T1000 (cell line): ENCODE measurements at places on chromosomes 5 and 9.

DNA sequence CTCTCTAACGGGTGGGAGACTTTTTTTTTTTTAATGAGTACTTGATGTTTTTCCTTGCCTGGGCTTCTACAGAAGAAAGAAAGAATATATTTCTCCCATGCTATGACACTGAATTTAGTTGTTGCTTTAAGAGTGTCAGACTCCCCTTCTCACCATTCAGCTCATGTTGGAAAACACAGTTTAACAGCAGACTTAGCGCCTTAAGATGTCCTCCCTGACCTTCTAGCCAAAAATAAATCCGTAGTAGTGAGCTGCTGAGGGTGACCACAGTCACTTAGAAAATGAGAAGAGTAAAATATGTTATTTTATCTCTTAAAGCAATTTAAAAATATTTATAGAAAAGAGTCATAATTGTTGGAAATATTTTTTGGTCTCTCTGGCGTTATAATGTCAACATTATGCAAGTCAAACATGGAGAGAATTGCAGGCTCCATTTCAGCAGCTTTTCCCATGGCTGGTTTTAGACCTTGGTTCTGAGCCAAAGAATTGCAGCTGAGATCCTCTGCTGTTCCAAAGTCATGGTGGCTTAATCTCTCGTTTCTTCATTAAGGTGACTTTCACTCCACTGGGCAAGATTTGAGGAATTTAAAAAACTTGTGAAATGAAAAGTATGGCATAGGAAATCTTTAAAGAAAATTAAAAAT is 143.5 kb downstream of the GHR start:
- DNase-seq = no peak

DNA sequence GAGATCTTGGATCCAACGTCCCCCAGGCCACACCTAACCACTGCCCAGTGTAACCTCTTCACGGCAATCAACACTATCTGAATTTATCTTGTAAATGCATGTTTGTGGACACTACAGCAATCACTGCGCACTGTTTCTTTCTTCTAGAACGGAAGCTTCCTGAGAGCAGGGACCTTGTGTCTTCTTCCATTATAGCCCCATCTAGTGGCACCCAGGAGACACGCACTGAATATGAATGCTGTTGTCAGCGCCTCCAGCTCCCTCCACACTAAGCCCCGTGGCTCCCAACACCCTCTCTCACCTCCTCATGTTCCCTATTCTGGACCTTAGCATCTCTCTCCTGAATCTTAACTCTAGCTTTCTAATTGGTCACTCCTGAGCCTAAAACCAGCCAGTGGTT is 72.7 kb downstream of the SMIM23 start:
- DNase-seq = no peak

- DNase-seq = no peak
Observed at GRCh38 chr5:174352681-174353080, 307.2 kb downstream of the NSG2 start.

- DNase-seq = peak; percentile 57
Observed at GRCh38 chr5:38556599-38557307, at the start of gene LIFR. TSS of gene LIFR (minus strand) at chr5:38556646. CDS start at chr5:38530647, 25,999 bp downstream.

DNA sequence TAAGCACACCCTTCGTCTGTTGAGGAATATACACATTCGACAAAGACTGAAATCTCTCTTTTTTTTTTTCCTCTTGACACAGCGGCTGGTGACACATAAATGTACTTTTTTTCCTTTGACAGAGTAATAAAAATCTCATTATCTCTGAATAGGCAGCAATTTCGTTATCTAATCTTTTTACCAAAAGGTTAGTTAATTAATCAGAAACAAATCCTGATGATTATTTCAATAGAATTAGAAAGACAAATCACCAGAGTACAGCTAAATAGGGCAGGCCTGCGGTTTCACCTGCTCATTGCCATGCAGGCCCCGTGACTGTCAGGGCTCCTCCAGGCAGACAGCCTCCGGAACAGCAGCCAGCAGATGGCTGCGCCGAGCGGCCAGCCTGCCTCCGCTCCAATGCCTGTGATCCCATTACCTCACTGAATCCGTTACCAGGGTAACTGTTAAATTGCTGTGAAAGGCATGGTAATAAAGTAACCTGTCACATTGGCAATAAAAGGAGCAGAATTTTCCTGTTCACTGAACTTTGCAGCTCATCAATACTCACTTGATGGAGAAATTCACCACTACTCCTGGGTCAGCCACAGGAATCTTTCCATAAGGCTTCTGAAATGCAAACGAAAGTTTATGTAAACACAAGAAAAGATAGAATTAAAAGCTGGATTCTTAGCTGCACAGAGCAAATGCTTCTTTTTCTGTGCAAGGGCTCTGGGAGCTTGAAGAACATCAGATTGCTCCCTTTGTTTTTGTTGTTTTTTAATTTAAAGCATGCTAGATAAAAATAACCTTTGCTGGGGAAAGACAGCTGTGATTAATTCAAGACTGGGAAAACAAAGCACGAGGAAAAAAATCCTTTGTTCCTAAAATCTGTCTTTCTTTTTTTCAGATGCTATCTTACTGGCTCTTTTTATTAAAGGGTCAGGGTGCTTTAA is 666.4 kb upstream of the ZNF608 start:
- no peak for DNase-seq

DNA sequence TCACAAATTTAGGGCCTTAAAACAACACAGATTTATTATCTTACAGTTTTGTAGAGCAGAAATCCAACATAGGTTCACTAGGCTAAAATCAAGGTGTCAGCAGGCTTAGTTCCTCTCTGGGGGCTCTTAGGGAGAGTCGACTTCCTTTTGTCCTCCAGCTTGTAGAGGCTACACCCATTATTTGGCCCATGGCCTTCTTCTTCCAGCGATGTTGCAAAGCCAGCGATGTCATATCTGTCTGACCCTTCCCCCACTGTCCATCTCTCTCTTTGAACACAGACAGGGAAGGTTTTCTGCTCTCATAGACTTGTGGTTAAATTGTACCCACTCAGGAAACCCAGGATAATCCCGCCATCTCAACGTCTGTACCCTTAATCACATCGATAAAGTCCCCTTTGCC is 60.3 kb upstream of the SHB start:
- no peak for DNase-seq

- DNase-seq = peak; percentile 83
Observed at GRCh38 chr5:91380491-91381238, 2.5 kb downstream of the ARRDC3 start.

- no peak for DNase-seq
Observed at GRCh38 chr5:83394190-83394589, 77.4 kb upstream of the VCAN start.

DNA sequence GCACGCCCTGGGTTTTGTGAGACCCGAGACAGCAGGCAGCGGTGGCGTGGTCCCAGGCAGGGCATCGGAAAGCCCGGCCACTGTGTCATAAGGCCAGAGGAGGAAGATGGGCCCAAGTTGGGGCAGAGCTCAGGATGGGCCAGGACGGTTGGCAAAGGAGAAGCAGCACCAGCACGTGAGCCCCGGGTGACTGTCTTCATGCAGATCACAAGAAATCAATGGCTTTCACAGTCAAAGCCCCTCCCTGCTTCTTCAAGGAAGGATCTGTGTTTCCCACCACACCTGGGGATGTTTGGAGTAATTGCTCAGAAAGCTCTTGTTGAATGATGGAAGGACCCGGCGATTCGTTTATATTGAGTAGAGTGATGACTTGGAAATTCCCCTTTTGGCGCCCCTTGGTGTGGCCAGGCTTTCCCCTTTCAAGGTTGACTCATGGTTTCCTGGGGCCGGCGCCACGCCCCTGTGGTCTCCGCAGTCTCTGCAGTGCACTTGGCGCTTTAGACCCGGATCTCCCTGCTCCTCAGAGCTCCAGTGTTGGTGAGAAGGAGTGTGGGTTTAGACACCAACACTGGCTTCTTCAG is 52.1 kb downstream of the IL31RA start:
- DNase-seq = peak; percentile 46

- DNase-seq = no peak
Observed at GRCh38 chr5:16550316-16550952, 66.4 kb downstream of the RETREG1 start.

DNA sequence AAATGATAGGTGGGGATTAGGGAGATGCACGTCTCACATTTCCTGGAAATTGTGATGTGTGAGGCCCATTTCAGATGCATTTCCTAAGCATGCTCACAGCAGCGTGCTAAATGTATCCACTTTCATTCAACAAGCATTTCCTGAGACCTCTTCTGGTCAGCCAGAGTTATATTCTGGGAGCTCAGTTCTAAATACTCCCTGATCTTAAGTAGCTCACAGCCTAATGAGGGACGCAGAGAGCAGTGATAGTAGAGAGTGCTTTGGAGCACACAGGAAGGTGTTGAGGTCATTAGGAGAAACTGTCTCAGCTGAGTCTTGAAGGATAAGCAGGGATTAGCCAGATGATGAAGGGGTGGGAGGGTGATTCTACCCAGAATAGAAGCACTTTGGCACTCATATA is 46.2 kb upstream of the FSD1L start:
- no peak for DNase-seq

GRCh38 chr9:86079865-86080469 is 19.4 kb downstream of the GOLM1 start:
- no peak for DNase-seq

- DNase-seq = no peak
Observed at GRCh38 chr5:163596608-163597315, 91.3 kb downstream of the MAT2B start.

GRCh38 chr9:135370411-135371375 is 108.9 kb upstream of the PPP1R26 start:
- no peak for DNase-seq

- DNase-seq = no peak
Observed at GRCh38 chr9:32722704-32723103, 60.6 kb upstream of the TMEM215 start.

GRCh38 chr9:36214571-36214970 is 23.9 kb downstream of the CLTA start:
- DNase-seq = no peak

DNA sequence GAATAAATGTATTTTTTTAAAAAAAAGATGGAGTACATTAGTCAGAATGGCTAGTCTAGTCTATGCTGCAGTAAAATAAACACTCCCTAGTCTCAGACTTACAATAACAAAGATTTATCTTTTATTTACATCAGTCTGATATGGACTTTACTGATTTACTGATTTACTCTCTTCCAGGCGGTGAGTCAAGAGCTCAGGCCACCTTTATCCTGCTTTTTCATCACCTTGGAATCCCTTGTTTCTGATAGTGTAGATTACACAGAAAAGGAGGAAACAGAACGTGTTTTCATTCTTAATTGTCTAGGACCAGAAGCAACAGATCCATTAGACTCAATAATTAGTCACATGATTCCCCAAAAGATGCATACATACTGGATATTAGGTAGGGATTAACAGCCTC is 290.1 kb upstream of the TRPC7 start:
- no peak for DNase-seq

GRCh38 chr9:37551888-37552287 is 24.3 kb downstream of the FBXO10 start:
- no peak for DNase-seq

DNA sequence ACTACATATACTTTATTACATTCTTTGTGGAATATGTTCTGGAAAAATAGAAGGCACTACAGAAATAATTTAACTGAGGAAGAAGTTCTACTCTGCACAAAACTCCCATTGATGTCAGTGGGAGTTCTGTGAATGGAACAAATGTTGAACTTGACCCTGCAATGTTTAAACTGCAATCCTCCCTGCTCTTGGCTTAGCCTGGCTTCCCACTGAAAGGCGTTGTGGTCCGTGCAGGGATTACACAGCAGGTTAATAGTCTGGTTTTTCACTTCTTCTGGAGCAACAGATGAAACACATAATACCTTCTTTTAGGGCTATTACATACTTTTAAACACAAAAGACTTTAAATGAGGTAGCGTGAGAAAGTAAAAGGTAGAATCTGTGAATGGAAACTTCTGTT is 12.9 kb upstream of the ERBIN start:
- no peak for DNase-seq

DNA sequence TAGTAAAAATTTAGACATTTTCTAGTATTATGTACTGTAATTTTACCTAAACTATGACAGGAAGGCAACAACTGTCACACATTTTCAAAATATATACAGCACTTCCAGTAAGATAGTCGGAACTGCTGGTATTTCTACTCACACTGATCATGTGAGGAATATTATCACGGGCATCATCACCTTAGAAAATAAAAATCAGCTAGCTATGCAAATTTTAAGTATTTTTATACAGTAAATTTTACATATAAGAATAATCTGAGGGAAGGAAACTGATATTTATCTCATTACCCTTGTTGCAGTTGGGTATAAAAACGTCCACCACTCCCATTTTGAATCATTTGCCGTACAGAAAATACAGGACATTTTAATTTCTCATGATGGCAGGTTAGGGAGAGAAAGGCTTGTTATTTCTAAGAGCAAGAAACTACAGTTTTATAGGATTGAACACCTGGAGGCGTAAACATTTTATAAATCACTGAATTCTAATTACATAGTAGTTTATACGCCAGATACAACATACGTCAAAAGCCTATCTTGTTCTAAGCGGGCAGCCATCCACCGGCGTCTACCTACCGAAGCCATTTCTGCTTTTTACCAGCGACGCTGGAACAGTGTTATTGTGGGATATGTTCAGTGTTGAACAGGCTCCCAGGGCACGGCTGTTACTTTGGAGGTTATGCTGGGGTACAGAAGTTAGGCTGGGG is 729 bp upstream of the TNPO1 start:
- DNase-seq = no peak

- no peak for DNase-seq
Observed at GRCh38 chr9:92440751-92441046, 16.4 kb upstream of the OMD start.

DNA sequence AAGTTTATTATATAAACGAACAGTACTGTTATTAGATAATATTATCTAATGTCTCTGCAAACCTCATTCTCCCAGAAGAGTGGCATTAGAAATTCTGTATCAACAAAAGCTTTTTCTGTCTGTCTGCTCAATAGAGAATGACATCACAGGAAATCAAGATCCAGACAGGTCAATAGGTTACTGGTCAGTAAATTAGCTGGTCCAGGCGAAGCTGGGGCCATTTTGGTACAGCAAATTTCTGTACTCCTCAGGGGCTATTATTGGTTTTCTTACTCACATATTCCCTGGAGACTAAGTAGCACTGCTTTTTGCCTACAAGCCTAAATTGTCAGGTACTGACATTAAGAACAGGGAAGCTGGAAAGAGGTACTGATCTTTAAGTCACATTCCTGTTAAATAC is 80.5 kb downstream of the PLPP1 start:
- DNase-seq = no peak
